ENCODE measurements at places on chromosomes 5 and 9.
A peak's percentile ranks its signal among the peaks of the same experiment; 100 is the strongest.

DNA sequence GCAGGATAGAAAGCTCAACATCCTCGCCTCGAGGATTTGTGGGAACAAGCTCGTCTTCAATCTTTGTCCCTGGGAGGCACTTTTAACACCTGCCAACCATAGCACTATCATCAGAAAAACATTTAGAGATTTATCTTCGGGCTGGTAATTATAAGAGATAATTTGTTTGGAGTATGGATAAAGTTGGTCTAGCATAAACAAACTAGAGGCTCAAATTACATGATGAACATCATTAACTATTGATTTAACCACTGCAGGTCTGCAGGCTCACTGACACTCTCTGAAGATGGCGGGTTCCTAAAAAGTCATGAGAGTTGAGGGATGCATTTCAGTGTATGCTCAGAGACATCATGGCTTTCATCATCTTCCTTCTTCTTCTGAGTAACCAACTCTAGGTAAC lies 25.8 kb upstream of the PCA3 start:
- DNase-seq, result no peak

DNA sequence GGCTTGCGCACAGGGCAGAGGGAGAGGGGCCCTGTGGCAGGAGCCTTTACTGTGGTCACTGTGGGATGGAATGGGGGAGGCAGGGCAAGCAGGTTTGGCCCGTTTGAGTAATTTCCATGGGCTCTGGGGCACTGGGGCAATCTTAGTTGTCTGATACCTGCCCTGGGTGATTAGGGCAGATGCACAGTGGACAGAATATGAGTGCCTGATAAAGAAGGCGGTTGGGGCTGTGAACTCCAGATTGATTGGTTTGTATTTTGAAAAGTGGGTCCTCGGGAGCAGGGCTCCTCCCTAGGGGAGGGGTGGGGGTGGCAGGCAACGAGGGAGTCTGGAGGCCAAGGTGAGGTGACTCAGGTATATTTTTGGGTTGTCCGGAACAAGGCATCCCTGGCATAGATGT lies 247.5 kb downstream of the NSG2 start:
- DNase-seq, result no peak

DNA sequence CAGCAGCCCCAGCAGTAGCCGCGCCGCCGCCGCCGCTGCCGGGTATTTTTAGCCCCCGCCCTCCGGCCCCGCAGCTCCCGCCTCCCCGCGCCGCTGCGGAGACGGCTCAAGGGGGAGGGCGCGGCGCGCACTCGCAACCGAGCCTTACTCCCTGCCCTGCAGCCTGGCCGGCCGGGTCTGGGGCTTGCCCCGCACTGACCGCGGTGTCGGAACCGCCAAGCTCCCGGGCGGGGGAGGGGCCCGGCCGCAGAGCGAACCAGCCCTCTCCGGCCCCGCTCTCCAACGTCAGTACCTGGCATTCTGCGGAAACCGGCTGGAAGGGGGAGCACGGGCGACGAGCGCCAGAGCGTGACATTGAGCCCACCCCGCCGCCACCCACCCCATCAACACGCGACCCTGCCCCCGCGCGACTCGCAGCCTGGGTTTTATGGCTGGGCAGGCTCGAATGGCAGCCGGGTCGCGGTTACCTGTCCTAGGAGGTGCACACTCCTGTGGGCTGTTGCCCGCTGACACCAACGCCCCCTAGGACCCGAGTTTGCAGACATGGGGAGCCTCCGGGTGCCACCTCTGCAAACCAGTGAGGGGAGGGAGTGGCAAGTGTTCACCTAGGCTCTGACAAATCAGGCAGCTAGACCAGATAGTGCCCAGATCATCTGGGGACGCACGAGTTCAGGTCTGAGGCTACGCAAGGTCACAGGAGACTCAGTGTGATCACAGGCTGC lies at the start of gene ACSL6:
Gene ACSL6 (minus strand): TSS at position 37 of the 722 bp plus-strand sequence. CDS start 105 bp downstream, outside the sequence.
- peak; percentile 47 for DNase-seq

GRCh38 chr9:136093346-136093986 lies 1.6 kb downstream of the NACC2 start:
- no peak for DNase-seq

DNA sequence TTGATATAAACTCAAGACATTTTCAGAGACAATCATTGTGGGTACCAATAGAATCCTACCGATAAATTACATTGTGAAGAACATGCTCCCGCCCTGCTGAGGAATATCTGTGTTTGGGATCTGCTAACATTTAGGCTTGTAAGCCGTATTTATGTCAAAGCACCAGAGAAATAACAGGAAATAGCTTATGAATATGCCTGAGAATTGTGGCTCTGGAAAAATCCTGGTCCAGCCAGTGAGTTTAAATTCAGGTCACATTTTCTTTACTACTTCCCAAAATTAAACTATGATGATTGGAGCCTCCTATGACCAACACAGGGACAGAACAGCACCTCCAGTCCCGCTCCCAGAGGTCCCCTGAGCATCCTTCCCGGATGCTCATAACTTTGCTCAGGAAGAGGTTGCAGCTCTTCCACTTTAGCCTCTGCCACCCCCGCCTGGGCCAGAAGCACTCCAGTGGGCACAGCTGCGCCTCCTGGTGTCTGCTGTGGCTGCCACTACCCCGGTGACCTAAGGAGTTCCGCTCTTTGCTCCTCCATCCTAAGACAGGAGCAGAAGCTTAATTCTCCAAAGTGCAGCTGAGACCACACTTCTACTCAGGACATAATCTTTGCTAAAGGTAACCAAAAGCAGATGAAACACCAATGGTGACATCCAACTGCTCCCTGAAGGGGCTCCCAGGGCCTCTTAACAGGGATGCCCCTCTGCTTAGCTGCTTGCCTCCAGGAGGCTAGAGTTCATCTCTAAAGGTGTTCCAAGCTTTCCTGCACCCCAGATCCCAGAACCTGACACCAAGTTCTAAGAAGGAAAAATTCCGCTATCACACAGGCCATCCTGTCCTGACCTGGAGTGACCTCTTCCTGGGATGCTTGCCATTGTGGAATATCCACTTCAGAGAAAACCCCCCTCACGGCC lies 58.8 kb downstream of the SLC1A1 start:
- DNase-seq, result peak; percentile 21

DNA sequence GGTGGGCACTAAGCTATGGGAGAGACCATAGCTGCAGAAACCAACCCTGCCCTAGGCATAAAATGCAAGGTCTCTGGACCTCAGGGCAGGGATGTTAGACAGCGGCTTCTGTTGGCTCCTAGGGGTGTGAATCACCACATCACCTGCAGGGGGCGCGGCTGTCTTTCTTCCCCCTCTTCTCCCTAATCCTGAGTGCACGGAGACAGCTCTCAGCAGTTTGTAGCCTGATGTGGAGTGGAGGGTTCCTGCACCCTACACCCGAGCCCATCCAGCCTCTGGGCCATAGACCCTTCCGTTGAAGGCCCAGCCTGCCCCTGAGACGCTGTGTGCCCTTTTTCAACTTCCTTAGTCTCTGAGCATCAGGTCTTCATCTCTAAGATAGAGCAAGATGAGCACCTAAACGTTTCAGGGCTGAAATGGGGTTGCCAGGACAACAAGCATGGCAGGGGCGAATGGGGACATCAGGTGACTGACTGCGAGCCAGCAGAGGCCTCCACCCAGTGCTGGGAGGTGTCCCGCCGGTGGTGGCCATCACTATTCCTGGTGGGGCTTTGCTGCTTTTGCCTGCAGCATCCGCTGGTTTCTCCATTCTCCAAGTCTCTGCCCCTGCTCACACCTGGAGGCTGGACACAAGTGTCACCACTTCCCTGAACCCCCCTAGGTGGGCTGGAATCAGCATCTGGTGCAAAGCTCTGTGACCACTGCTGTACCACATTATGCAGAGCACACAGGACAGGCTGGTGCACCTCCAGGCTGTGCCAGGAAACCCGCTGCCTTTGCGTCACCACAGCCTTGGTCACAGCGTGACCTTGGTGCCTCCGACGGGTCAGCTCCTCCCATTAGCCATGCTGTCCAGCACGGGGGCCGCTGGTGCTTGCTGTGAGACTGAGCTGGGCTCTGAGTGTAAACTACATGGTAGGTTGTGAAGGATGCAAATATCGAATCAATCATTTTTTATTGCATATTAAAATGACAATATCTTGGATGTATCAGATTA lies 2.5 kb upstream of the SEC16A start:
- peak; percentile 89 for DNase-seq

DNA sequence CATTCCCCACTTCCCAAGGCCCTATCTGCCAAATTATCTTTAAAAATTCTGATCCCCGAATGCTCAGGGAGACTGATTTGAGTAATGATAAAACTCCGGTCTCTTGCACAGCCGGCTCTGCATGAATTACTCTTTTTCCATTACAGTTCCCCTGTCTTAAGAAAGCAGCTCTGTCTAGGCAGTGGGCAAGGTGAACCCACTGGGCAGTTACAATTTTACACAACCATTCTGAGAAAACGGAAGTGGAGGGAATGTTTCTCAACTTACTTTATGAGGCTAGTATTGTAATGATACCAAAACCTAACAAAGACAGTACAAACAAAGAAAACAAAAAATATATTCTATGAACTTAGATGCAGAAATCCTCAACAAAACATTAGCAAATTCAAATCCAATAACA lies 100.0 kb downstream of the MCTP1 start:
- no peak for DNase-seq

DNA sequence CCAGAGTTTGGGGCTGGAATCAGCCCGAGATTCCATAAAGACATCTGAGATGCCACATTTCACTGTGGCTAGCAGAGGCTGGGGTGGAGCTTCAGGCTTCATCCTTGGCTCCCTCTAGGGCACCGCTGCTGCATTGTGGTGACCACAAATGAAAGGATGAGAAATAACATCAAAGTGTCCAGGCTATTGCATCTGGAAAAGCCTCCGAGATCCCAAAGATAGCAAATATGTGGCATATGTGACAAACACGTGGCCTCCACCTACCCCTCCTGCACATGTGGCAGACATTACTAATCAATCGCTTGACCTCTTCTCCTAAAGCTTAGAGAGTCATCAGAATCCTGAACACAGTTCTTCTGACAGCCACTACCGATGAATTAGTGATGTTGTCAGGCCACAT lies 4.5 kb downstream of the SPARC start:
- DNase-seq, result no peak

- no peak for DNase-seq
Measured at GRCh38 chr5:88480245-88480644, 211.6 kb upstream of the TMEM161B start.

DNA sequence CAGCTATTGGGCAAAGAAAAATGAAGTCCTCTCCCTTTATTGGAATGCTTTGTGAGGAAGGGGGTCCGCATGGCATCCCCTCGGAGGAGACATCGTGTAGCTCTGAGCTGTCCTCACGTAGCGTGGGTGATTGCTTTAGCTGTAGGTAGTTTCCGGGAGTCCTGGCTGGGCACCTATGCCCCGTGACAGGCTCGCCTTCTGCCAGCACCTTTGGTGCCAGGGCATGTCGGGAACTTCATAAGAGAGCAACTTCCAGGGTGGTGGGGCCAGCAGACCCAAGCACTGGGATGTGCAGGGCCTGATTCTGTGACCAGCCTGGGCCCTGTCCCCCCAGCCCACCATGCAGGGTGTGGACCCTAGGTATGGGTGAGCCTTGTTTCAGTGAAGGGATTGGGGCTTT lies 64.0 kb downstream of the WNK2 start:
- DNase-seq, result no peak

GRCh38 chr5:139167063-139167462 lies 31.1 kb downstream of the SIL1 start:
- DNase-seq, result no peak

- no peak for DNase-seq
Measured at GRCh38 chr5:10729320-10730042, 31.6 kb downstream of the DAP start.

DNA sequence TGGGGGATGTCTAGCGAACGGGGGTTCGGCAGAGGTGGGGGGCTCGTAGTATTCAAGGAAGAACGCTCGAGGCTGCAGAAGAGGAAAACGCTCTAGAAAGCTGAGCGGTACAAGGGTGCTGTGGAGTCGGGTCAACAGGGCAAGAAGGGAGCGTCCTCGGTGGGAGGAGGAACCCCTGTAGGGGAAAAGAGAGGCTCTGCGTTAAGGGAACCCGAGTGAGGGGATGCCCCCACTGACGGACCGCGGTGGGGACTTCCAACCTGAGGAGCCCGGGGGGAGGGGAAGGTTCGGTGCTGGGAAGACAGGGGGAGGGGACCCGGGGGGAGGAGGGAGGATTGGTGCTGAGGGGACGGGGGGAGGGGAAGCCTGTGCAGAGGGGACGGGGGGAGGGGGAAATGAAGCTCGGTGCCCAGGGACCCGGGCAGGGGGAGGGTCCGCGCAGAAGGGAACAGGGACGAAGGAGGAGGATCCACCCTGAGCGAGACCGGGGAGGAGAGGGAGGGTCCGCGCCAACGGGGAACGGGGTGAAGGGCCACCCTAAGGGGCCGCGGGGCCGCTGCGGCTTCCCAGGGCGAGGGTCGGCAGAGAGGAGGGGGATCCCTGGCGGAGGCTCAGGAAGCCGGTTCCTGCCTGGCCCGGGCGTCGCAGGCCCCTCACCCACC lies 621 bp downstream of the NR6A1 start:
- DNase-seq, result peak; percentile 37

DNA sequence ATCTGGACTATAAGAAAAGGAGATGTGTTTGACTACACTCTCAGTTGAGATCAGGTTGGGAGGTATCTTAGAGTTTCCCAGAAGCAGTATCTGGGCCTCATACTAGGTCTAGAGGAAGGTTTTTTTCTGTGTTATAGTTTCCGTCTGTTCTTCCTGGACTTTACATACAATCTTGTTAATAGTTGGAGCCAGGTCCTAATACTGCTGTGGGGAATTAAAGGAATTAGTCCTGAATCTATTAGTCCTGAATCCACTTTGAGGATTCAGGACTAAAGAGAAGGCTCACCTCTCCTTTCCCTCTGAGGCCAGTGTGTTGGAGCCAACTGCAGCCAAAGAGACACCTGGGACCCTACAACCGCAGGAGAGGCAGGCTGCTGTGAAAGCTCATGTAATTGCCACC lies 445.7 kb upstream of the CLINT1 start:
- no peak for DNase-seq

DNA sequence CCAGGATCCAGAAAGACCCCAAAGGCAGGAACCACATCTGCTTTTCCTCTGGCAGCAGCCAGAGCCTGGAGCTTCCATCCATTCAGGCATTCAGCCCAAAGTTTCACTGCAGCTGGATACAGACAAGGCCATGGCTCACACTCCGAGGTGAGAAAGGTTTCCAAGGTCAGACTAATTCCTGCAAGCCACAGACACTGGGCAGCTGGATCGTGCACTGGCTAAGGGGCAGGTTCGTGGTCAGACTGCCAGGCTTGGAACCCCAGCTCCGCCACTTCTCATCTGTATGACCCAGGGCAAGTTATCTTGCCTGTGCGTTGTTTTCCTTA lies 36.9 kb downstream of the SPOCK1 start:
- no peak for DNase-seq

GRCh38 chr9:14911046-14911445 lies 818 bp upstream of the FREM1 start:
- DNase-seq, result no peak

GRCh38 chr9:98980291-98980690 lies 36.6 kb downstream of the COL15A1 start:
- DNase-seq, result no peak

- DNase-seq, result no peak
Measured at GRCh38 chr5:75471193-75471592, 40.2 kb downstream of the CERT1 start.
